ENCODE measurements at places on chromosomes 1 and 21.

- DNase-seq = peak; percentile 66
Measured at GRCh38 chr21:42593007-42593814, 60.2 kb upstream of the PDE9A start.

- no peak for DNase-seq
Measured at GRCh38 chr1:15736038-15736891, at the start of gene SLC25A34. SLC25A34 (plus strand) TSS chr1:15736258; CDS start chr1:15736486, 228 bp downstream.

- no peak for DNase-seq
Measured at GRCh38 chr1:217014066-217014465, 290.8 kb upstream of the ESRRG start.

GRCh38 chr1:114585231-114585630 lies 3.8 kb upstream of the BCAS2 start:
- DNase-seq = no peak

DNA sequence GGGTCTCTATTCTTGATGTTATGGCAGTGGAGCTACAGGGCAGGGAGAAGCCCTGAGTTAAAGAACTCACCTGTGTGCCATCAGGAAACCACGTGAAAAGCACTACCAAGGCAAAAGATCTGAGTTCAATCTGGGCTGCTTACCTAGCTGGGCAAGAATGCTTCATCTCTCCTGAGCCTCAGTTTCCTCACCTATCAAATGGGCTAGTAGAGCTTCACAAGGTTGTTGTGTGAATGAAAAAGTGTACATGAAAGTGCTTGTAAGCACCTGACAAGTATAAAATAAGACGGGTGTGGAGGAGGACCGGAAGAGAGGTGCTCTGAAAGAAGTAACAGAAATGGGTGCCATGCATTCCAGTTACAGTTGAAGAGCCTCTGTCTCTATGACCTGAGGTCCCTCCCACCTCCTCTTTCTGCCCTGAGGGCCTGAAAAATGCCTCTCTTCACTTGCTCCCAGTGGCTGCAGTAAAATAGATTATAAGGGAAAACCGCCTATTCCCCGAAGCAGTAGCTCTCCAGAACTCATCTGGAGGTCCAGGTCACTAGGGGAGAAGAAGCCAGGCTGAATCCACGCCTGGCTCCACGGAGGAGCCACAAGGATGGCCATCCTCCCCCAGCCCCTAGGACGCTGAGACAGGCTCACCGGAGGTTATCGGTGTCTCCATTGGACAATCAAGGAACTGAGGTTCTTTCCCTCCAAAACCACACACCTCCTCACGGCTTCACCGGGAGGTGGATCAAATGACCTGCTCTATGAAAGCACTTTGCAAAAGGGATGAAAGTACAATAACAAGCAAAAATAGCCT lies 1.4 kb downstream of the GPR161 start:
- no peak for DNase-seq
